Left cardiac atrium (tissue), 4 donors: ENCODE measurements at places on chromosomes 7 and 10. TPM values are rescaled to one million over a fixed set of nuclear protein-coding genes. Genes with fewer than 3 reads are reported as not detected.
A peak's percentile ranks its signal among the peaks of the same experiment; 100 is the strongest.

- peak; percentile 34 for DNase-seq
These were observed 68.6 kb downstream of the C7orf25 start for GRCh38 chr7:42843205-42843800.

Gene APBB1IP
- total RNA-seq = 18.4 TPM

- no peak for DNase-seq
These were observed 6.4 kb downstream of the SH2B2 start for GRCh38 chr7:102292813-102293798.

Gene NUTM2E
- not detected for total RNA-seq

GRCh38 chr7:42227021-42227420, 10.0 kb downstream of the GLI3 start:
- no peak for DNase-seq

Gene NOS3
- total RNA-seq = 63.9 TPM

Gene ITPRID1
- total RNA-seq = not detected

- peak; percentile 40 for DNase-seq
These were observed 16.2 kb downstream of the SLC16A12 start for GRCh38 chr10:89518876-89519842.

Gene VPS37D
- 2.5 TPM for total RNA-seq

GRCh38 chr7:130276796-130277762, 10.4 kb downstream of the CPA2 start:
- no peak for DNase-seq

DNA sequence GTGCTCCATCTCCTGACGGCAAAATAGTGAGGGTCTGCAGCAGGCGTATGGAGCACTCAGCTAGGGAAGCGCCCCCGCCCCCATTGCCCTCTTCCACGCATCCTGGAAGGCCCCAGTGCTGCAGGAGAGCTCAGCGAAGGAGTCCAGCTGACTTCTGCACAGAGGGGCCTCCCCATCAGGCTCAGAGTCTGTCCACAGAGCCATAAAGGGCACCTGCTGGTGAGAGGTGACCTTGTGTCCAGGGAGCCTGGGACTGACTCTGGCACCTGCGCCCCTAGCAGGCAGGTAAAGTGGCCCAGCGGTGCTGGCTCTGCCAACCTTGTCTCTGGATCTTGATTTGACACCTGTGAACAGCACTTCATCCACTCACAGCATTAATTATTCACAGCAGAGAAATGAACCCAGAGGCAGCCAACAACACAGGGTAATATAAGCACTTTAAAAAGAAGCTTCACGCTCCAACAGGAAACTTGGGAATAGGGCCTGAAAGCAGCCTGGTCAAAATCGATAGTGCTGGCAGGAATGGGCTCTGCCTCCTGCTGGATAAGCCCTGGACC, 59.6 kb downstream of the VOPP1 start:
- DNase-seq = no peak

Gene RET
- total RNA-seq = 0.84 TPM

Gene PIK3AP1
- total RNA-seq = 5.1 TPM

- no peak for DNase-seq
These were observed 10.3 kb downstream of the AKR1B1 start for GRCh38 chr7:134448356-134449229.

GRCh38 chr10:129909080-129909479, 55.0 kb downstream of the EBF3 start:
- DNase-seq = no peak

- DNase-seq = no peak
These were observed 577.4 kb upstream of the ANKRD30A start for GRCh38 chr10:36547965-36548364.

DNA sequence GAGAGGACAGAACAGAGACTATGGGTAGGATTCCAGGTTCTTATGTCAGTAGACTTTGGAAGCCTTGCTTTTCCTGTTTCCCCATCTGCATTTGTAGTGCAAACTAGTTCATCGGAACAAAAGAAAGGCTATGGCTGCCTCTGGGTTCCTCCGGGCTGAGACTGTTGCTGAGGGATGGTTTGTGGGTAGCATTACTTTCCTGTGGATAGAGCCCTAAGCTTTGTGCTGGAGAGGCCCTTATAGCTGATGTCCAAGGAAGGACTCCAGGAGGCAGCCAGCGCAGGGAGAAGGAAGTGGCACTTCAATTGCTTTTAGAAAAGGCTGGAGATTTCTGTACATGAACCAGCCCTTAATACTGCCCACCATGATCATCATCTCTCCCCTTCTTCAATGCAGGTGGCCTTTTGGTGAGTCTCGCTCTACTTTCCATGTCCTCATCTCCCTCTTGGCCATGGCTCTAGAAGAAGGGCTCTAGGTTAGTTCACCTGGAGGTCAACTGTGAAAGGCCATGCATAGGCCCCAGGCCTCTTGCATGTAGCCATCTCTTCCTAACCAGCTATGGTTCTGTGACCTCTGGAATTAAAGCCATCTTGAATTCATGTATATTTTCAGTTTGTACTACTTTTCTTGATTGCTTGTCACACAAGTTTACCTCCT, 15.4 kb downstream of the MXI1 start:
- DNase-seq = no peak

Gene CNPY1
- not detected for total RNA-seq

- no peak for DNase-seq
These were observed 48.1 kb upstream of the TARP start for GRCh38 chr7:38321515-38321944.

DNA sequence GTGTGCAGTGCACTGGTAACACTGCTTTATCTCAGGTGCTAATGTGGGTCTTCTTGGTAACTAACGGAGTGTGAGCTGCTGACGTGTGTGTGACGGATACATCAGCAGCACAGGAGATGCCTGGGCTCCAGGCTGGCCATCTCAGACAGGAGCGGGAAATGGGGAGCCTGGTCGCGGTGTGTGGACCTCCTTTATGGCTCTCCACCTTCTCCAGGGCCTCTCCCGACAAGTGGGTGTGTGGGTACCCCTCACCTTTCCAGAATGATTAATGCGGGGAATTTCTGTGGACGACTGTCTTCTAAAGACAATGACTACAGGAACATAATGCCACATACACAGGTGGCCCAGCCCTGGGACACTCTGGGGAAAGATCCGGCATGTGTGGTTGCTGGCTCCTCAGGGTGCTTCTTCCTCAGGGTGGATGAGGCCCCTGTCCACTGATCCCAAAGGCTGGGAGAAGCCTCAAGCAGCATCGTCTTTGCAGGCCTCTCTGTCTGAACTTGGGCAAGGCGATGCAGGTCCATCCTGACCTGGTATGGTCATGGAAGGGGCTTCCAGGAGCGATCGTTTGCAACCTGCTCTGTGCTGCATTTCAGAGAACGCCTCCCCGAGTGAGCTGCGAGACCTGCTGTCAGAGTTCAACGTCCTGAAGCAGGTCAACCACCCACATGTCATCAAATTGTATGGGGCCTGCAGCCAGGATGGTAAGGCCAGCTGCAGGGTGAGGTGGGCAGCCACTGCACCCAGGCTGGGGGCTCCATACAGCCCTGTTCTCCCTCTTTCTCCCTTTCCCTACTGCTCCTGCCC, 20.3 kb upstream of the CSGALNACT2 start:
- no peak for DNase-seq

GRCh38 chr7:17939606-17940301, 540 bp downstream of the SNX13 start:
- DNase-seq = peak; percentile 44

Gene PAPSS2
- 14.7 TPM for total RNA-seq

Gene ACHE
- 8.5 TPM for total RNA-seq

Gene EBLN1
- total RNA-seq = not detected

GRCh38 chr7:3033581-3033980, 10.1 kb downstream of the CARD11 start:
- no peak for DNase-seq

GRCh38 chr7:138243430-138243829, 167.2 kb downstream of the AKR1D1 start:
- no peak for DNase-seq

Gene STMP1
- 22.3 TPM for total RNA-seq

- no peak for DNase-seq
These were observed 71.4 kb downstream of the AHR start for GRCh38 chr7:17369691-17370426.

- DNase-seq = no peak
These were observed 9.9 kb downstream of the CCNY start for GRCh38 chr10:35346248-35346647.

DNA sequence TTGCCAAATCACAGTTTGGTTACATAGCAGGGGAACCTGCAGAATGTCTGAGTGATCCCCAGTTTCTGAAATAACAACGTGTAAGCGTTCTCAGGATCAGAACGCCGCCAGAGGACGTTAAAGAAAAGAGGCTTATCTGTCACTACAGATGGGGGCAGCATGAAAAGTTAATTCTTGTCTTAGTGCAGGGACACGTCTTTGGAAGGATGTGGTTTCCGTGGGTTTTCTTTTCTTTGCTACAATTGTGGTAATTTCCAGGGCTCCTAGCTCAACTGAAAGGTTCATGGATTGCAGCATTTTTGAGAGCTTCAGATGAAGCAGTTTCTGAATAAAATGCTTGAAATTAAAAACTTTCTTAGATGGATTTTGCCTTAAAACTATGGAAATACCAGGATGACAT, 106.6 kb downstream of the PRKCQ start:
- no peak for DNase-seq

DNA sequence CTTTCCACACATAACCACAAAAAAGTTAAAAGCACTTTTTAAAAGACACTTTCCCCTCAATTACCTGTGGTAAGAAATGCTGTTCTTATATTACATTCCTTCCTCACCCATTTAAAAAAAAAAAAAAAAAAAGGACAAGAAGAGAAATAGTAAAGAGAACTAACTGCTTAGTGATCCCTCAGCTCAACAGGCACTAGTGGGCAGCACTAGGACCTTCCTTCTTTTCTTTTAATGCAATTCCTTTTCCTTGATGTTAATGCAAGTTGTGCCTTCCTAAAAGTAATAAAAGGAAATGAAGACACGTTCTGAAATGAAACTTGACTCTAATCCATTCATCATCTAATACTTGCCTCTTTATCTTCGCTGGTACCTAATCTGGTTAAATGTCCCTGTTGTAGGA, 189.7 kb downstream of the TCF7L2 start:
- no peak for DNase-seq

Gene CYP3A4
- 0.34 TPM for total RNA-seq

DNA sequence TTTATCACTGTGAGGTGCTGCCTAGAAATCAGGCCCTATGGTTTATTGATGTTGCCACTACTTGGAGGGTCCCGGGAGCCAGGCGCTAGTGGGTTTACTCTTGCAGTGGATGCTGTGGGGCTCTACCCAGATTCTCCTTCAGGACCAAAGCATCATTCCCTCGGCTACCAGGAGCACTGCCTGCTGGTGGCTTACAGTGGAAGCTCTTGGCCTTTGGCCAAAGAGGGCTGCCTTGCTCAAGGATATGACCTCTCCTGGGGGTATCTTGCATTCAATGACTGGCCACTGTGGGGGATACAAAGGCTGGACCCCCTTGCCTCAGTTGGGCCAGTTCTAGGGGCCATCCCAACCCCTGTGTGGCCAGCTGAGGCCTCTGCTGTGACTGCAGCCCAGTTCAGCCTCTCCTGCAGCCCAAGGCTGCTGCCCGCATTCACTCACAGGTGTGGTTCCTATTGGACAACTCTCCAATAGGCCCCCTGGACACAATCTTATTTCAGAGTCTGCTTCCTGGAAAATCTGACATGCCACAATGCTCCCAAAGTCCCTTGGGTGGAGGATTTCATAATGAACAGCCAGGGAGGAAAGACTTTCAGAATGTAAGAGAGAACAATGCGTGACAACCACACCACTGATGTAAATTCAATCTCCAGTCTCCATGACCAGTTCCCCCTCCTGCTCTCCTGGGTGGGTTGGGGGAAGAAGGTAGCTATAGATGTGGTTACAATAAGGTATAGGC, 196.3 kb downstream of the SNX10 start:
- DNase-seq = no peak

Gene MYH16
- total RNA-seq = not detected
